T-cell (primary cell): ENCODE measurements at places on chromosomes 6 and 20. TPM values are rescaled to one million over a fixed set of nuclear protein-coding genes. Genes with fewer than 3 reads are reported as not detected.

DNA sequence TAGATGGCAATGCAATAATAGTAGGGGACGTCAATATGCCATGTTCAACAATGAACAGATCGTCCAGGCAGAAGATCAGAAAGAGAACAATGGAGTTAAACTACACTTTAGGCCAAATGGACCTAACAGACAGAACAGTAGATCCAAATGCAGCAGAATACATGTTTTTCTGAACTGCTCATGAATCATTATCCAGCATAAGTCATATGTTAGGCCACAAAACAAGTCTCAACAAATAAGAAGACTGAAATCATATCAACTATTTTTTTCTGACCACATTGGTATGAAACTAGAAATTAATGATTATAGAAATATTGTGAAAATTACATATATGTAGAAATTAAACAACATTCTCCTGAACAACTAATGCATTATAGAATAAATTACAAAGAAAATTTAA, 10.2 kb upstream of the DEFB125 start:
- no peak for DNase-seq

DNA sequence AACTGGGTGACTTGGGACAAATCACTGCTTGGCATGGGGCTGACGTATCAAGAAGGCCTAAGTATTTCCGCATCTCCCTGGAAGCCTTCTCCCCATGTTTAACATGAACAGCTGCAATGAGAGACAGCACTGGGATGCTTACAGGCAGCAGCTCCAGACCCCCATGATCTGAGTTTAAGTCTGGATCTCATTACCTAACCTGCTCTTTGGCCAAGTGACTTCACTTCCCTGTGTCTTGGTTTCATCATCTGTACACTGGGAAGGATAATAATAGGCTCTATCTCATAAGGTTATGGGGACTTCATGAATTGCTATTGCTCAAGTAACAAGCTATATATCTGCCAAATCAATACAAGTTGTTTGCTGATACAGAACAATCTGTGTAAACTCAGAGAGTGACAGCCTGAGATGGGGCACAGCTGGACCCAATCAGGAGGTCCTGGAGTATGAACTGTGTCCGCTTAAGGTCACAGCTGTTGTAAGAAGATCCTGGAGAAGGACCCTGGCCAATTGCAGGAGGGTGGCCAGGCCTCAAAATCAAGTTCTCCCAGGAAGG, 56.0 kb downstream of the TGM2 start:
- DNase-seq = no peak

- DNase-seq = peak; percentile 35
Observed at GRCh38 chr20:62887152-62887859, 25.7 kb upstream of the TCFL5 start.

DNA sequence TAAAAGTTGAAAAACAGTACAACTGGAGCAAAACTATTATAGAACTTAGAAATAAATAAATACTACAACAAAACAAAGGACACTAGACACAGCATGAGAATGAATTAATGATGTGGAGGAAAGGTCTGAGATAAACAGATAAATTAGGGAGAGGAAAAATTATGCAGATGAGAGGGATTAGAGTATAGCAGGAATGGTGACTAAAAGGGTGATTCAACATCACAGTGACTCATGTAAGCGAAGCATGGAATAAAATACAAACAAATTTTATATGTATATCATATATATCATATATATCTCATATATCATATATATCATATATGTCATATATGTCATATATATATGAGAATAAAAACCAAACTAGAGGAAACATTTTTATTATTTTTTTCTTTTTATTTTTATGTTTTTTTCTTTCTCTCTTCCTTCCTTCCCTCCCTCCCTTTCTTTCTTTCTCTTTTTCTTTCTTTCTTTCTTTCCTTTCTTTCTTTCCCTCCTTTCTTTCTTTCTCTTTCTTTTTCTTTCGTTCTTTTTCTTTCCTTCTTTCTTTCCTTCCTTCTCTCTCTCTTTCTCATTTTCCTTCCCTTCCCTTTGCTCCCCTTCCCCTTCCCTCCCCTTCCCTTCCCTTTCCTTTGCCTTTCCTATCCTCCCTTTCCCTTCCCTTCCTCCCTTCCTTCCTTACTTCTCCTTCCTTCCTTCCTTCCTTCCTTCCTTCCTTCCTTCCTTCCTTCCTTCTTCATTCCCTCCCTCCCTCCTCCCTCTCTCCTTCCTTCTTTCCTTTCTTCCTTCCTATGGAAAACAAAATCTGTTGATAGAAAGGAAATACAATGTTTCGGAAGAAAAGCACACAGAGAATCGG, 1014.6 kb downstream of the GRIK2 start:
- DNase-seq = no peak

DNA sequence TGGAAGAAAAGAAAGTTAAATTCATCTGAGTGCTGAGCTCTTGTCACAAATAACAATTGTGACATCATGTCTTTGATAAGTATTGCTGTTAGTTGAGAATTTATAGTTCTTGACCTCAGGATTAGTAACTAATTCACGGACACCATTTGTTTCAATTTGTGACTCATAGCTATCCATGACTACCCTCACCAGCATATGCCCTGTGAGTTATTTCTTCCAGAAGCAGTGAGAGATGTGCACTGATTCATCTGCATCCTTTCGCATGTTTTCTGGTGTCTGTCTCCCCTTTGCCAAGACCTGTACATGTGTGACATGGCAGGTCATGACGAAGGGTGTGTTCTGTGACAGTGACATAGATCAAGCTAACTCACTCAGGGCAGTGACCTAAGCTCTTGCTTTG, 86.9 kb downstream of the SOBP start:
- DNase-seq = no peak

DNA sequence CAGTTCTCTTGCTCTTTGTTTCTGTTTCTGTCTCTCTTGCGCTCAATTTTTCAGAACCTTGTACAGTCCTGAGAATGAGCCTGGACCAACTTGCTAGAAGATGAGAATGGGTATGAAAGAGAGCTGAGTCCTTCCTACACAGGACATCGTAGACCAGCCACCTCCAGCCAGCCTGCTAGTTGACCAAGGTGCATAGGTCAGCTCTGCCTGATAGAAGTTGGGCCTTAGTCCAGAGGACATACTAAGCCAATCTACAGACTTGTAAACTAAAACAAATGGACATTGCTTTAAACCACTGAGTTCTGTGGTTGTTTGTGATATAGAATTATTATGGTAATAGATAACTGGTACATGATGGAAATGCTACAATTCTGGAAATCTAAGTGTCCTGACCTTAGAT, 236.4 kb upstream of the ZFP64 start:
- DNase-seq = no peak

GRCh38 chr6:30951907-30952469, 11.2 kb downstream of the MUCL3 start:
- DNase-seq = no peak

GRCh38 chr6:104400844-104401243, 458.9 kb downstream of the HACE1 start:
- DNase-seq = no peak

- no peak for DNase-seq
Observed at GRCh38 chr6:37135835-37136694, 33.9 kb upstream of the PIM1 start.

GRCh38 chr20:59770270-59770669, 163.2 kb downstream of the SYCP2 start:
- DNase-seq = no peak

Gene HMGN4
- 62.7 TPM for total RNA-seq

Gene TP53TG5
- not detected for total RNA-seq

Gene C20orf141
- not detected for total RNA-seq

Gene DDR1
- 22.3 TPM for total RNA-seq
